SW 1271 (cell line): ENCODE measurements at places on chromosomes 16 and 17.

DNA sequence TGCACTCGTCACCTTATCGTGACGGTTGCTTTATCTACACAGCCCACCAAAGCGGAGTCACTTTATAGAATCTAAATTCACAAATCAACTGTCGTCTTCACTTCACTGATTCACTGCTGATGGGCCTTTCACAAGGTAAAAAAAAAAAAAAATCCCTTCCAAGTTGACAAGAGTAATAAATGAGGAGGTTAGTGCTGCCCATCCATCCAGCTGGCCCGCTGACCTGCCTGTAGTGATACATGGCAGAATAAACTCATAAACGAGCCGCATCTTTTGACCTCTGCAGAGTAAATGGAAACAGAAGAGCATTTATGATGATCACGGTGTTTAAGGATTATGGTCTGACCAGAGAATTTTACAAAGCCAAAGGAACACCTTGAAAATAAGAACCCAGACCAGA, 227.3 kb upstream of the IRX5 start:
- no peak for DNase-seq

DNA sequence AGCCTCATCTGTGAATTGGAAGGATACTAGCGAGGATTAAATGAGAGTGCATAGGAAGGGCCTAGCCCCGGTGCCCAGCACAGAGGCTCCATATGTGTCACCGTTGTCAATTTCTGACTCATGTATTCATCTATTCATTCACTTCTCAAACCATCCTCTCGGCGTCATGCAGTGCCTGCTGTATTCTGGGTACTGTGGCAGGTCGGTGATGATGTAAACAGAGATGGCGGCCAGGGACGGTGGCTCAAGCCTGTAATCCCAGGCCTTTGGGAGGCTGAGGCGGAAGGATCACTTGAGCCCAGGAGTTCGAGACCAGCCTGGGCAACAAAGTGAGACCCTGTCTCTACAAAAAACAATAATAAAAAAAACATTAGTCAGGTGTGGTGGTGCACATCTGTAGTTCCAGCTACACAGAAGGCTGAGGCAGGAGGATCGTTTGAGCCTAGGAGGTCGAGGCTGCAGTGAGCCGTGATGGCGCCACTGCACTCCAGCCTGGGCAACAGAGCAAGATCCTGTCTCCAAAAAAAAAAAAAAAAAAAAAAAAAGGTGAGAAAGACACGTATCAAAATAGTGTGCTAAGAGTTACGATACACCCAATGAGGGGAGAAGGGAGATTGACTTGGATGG, 4.3 kb upstream of the PPP1R1B start:
- no peak for DNase-seq

DNA sequence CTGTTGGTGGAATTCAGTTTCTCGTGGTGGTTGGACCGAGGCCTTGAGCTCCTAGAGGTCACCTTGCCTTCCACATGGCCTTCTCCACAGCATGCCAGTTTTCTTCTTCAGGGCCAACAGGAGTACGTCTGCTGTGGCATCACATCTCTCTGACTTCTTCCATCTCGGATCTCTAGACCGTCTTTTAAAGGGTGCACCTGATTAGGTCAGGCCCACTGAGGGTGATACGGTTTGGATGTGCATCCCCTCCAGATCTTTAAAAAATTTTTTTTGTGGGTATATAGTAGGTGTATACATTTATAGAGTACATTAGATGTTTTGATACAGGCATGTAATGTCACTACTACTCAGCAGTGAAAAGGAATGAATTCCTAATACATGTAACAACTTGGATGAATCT, 58.3 kb upstream of the BRD7 start:
- no peak for DNase-seq

- no peak for DNase-seq
Measured at GRCh38 chr17:32805029-32805976, 71.6 kb downstream of the MYO1D start.

- DNase-seq = no peak
Measured at GRCh38 chr17:17453088-17453487, 23.7 kb upstream of the MED9 start.

- DNase-seq = no peak
Measured at GRCh38 chr17:66474806-66475497, 172.5 kb downstream of the PRKCA start.

DNA sequence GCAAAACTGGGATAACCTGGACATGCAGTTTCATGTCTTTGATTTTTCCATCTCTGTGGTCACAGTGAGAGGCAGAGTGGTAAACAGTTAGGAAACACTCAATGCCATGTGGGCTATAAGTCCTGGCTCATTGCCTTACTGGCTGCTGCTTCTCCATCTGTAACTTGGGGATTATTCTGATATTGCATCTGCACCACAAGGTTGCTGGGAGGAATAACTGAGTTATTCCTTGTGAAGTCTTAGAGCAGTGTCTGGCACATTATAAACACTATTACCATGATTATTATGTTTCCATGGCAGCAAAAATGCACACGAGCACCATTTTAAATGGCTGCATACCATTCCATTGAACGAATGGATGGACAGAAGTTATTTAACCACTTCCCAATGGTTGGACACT, 111.7 kb upstream of the CDH5 start:
- no peak for DNase-seq

GRCh38 chr17:32016231-32016630, 9.0 kb downstream of the LRRC37B start:
- no peak for DNase-seq
